Astrocyte (in vitro differentiated cells and primary cell): ENCODE measurements at places on chromosomes 2 and 18. TPM values are rescaled to one million over a fixed set of nuclear protein-coding genes. Genes with fewer than 3 reads are reported as not detected.

GRCh38 chr18:49609256-49610021 is 47.6 kb downstream of the LIPG start:
- peak; percentile 68 for DNase-seq
- no peaks in the 10 kb centered on the region for H3K36me3 ChIP-seq
- H3K4me1 ChIP-seq, result peaks cover 11% of the 10 kb centered on the region
- no peak overlapping the region for H3K4me3 ChIP-seq

DNA sequence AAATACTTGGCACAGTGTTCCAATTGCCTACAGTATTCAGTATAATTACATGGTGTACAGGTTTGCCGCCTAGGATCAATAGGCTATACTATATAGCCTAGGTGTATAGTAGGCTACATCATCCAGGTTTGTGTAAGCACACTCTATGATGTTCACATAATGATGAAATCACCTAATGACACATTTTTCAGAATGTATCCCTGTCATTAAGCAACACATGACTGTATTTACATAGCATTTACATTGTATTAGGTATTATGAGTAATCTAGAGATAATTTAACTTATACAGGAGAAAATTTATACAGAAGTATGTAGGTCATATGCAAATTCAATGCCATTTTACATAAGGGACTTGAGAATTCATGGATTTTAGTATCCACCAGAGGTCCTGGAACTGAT is 35.4 kb downstream of the SCN7A start:
- no peak overlapping the region for H3K27ac ChIP-seq
- DNase-seq, result no peak
- no peaks in the 10 kb centered on the region for H3K27me3 ChIP-seq

- no peaks in the 10 kb centered on the region for H3K27me3 ChIP-seq
- peak overlapping the region; percentile 38 for H3K27ac ChIP-seq
- no peak for DNase-seq
- H3K36me3 ChIP-seq, result peaks cover 69% of the 10 kb centered on the region
- H3K4me1 ChIP-seq, result peaks cover 34% of the 10 kb centered on the region
- H3K4me3 ChIP-seq, result no peak overlapping the region
Observed at GRCh38 chr2:218228366-218229090, 11.5 kb downstream of the ARPC2 start.

- no peak overlapping the region for H3K27ac ChIP-seq
- no peaks in the 10 kb centered on the region for H3K36me3 ChIP-seq
- no peak overlapping the region for H3K4me3 ChIP-seq
- no peak for DNase-seq
Observed at GRCh38 chr2:9113916-9114315, 92.7 kb upstream of the ASAP2 start.

The POTEI gene
- 0.32 and 0.50 TPM in 2 replicates for total RNA-seq
